ENCODE measurements at places on chromosomes 3 and 15.

GRCh38 chr15:48806151-48806550 is 4.7 kb downstream of the CEP152 start:
- DNase-seq = no peak

- DNase-seq = peak; percentile 57
Observed at GRCh38 chr3:151107701-151108100, 22.2 kb downstream of the MED12L start.

GRCh38 chr3:4562595-4562994 is 69.4 kb downstream of the ITPR1 start:
- no peak for DNase-seq

DNA sequence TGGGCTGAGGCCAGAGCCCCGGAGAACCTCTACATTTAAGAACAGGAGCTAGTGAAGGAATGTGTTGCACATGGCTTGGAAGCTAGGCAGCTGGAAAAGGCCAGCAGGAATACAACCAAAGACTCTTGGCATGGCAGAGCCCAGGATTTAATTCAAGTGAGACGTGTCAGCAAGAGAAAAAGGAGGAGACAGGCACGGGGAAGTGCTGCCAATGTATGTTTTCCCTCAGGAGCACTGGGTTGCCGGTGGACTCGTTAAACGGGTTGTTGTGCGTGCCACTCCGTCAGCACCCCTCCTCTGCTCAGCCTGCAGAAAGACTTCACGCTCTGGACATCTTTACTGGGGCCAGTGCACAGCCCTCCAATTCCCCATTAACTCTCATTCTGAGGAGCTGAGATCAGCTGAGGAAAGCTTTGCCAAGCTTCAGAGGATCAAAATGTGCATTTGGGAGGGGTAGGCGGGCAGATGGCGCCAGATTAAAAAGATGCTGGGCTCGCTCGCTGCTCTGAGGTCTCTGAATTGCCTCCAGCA is 103.7 kb downstream of the PDZRN3 start:
- DNase-seq = no peak

GRCh38 chr15:42094512-42094963 is at the start of gene PLA2G4D:
Gene PLA2G4D (minus strand): TSS chr15:42094562. CDS start chr15:42094459, 103 bp downstream.
- DNase-seq = no peak
